Endodermal cell (in vitro differentiated cells): ENCODE measurements at places on chromosomes 11 and 22. TPM values are rescaled to one million over a fixed set of nuclear protein-coding genes. Genes with fewer than 3 reads are reported as not detected.

GRCh38 chr11:36407356-36407755 is 102.7 kb downstream of the TRAF6 start:
- DNase-seq = no peak

SLC22A25 gene
- 0.18 TPM in 1 of 3 replicates, not detected in the others for total RNA-seq

- no peak for DNase-seq
These were observed 24.0 kb upstream of the SMTN start for GRCh38 chr22:31056986-31057599.

H19 gene
- 0.40 to 0.55 TPM (median 0.42 TPM) in 3 replicates for total RNA-seq

DNA sequence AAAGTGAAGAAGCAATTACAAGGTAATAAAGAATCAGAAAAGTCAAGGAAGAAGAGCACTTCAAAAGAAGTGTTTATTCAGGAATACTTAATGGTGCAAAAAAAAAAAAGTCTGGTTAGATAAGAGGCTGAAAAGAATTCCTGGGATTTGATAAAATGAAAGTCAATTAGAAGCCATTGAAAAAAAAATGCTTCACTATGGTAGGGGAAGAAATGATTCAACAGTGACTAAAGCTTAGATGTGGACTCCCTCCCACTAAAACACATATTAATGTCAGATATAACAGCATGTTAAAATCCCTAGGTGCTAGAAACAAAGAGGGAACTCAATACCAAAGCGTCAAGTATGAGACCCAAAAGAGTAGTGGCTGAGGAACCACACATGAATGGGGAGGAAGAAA is 335.3 kb upstream of the PITPNB start:
- no peak for DNase-seq

GRCh38 chr11:47847537-47847891 is 636 bp downstream of the NUP160 start:
- no peak for DNase-seq

DNA sequence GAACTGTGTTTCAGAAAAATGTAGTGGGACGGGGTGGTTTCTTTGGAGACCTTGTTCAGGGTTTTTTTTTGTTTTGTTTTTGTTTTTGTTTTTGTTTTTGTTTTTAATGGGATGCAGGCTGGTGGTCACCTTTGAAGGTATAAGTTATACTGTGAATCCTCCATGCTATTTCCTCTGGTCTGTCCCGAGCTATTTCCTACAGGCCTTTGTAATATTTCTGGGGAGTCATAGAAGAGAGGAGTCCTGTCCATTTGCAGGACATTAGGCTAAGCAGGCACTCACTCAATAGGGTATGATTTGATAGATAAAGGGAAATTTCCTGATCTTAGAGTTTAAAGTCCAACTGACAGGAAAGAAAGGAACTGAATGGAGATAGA is 78.0 kb downstream of the TRAF6 start:
- DNase-seq = no peak

- DNase-seq = no peak
These were observed 491.5 kb upstream of the LUZP2 start for GRCh38 chr11:24005202-24005876.

SYT12 gene
- 0.47 to 0.91 TPM (median 0.59 TPM) in 3 replicates for total RNA-seq

DNA sequence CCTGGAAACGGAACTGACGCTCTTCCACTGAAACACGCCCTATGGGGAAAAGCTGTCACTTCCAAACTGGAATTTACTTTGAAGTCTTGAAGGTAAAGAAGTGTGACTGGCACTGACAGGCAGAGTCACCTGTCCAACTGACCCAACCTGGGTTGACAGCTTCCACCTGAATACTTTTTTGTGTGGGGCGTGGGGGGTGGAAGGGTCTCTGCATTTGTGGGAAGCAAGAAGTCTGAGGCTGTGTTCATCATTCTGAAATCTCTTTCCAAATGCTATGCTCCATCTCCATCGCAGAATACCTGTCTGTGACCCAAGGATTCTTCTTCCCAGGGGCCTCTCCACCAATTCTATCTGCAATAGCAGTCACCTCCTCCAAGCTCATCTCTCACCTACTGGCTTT is 7.8 kb downstream of the IFT27 start:
- DNase-seq = peak; percentile 14

C11orf87 gene
- 0.05 TPM in 1 of 2 replicates, not detected in the other for total RNA-seq

MFNG gene
- 2.9 to 6.6 TPM (median 4.1 TPM) in 3 replicates for total RNA-seq

GRCh38 chr22:28029956-28030355 is 110.9 kb upstream of the PITPNB start:
- peak; percentile 20 for DNase-seq

MRGPRX4 gene
- not detected in 2 replicates for total RNA-seq

CHRM1 gene
- total RNA-seq = not detected in 3 replicates

- DNase-seq = no peak
These were observed 118.5 kb upstream of the ARHGAP20 start for GRCh38 chr11:110830747-110831146.

DNA sequence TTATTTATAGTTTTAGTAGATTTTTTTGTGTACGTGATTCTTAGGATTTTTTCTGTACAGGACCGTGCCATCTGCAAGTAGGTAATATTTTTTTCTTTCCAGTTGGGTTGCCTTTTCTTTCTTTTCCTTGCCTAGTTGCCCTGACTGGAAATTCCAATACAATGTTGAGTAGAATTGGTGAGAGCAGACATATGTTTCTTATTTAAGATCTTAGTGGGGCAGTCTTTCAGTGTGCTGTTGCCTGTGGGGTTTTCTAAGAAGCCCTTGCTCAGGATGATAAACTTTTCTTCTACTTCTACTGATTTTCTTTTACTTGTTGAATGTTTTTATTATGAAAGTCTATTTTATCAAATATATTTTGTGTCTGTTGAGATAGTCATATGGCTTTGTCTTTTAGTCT is 33.0 kb downstream of the ATXN10 start:
- DNase-seq = no peak

APOBEC3B gene
- total RNA-seq = 4.1 TPM in 2 replicates

SORL1 gene
- total RNA-seq = 51.7 to 62.4 TPM (median 56.4 TPM) in 3 replicates

GRCh38 chr11:34395916-34396550 is 38.2 kb upstream of the ABTB2 start:
- DNase-seq = no peak

RHOD gene
- 16.2 and 18.1 TPM in 2 replicates for total RNA-seq

DNA sequence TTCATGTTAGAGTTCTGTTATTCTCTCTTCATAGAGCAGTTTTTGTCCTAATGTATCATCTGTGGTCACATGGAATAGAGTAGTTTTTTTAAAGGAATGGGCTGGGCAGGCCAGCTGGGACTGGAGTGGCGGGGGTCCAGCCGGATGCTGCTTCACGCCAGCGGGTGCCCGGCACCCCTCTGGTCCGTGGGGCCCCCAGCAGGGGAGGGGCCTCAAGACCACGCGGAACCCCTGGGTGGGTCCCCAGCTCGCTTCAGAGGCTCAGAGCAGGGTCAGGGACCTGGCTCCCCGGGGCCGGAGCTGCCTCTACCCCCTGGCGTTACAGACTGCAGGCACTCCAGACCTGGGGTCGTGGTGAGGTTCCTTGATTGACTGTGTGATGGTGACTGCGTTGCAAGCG is 159.1 kb upstream of the HSD17B12 start:
- no peak for DNase-seq

CCDC116 gene
- total RNA-seq = 0.20 and 0.84 TPM in 2 replicates

FOLR1 gene
- 13.8 to 15.1 TPM (median 14.4 TPM) in 3 replicates for total RNA-seq

ZNF214 gene
- 7.0 and 8.0 TPM in 2 replicates for total RNA-seq

DNA sequence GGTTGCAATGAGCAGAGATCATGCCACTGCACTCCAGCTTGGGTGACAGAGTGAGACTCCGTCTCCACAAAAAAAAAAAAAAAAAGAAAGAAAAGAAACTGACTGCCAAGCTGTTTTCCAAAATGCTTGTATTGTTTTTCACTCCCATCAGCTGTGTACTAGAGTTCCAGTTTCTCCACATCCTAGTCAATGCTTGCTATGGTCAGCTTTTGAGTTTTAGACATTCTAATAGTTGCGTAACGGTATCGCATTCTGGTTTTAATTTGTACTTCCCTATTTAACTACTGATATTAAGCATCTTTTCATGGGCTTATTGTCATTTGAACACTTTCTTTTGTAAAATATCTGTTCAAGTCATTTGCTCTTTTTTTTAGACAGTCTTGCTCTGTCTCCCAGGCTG is 55.7 kb downstream of the TSPAN18 start:
- DNase-seq = no peak
